ENCODE measurements at places on chromosomes 4 and X.

DNA sequence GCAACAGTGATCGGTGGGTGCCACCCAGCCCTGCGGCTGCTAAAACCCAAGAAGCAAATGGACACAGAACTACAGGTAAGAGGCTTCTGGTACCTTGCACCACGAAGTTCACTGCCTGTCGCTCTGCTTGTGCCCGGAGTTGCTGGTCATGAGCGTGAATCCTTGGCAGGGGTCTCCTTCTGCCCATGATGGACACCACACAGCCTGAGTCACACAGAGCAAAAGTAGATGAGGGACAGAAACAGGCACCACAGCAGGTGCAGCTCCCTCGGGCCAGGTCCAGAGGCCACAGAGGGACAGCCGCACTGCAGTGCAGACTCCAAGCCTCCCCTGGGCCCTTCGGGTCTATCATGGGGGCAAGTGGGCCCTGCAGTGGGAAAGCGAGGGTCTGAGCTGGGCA, 22.4 kb downstream of the NAT8L start:
- DNase-seq = no peak

- DNase-seq = no peak
Observed at GRCh38 chr4:23747281-23747735, 142.5 kb downstream of the PPARGC1A start.

DNA sequence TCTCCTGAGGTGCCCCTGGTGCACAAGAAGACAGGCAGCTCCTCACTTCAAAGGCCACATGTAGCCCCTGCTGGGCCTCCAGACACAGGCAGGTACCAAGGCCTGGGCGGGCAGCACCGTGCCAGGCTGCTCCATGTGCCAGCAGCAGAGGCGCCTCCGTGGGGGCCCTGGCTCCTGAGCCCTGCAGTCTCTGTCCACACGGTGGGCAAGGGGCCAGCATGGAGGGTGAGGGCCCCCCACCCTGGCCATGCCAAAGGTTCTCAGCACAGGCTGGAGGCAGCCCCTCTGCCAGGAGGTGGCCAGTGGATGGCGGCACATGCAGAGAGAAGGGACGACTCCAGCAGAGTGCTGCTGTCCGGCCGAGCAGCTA, 72.6 kb downstream of the FAM53A start:
- DNase-seq = no peak

GRCh38 chr4:183499389-183499788, 5.5 kb upstream of the ING2 start:
- DNase-seq = no peak

GRCh38 chr4:153486281-153487151, 20.4 kb downstream of the TMEM131L start:
- no peak for DNase-seq

DNA sequence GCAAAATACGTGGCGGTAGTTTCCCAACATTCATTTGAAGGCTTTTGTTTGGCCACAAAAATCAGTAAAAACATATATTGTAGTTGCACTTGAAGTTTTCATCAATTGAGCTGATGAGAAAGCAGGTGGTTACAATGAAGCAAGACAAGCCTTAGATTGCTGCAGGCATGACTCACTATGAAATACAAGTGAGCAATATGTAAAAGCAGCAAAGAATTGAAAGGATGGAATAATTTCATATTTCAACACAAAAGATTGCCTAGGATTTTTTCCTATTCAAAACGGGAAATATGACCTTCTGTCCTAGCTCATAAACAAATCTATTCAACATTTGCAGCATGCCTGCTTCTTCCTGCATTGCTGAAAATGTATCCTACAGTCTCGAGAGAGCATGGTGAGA, 190.9 kb upstream of the BANK1 start:
- DNase-seq = no peak

DNA sequence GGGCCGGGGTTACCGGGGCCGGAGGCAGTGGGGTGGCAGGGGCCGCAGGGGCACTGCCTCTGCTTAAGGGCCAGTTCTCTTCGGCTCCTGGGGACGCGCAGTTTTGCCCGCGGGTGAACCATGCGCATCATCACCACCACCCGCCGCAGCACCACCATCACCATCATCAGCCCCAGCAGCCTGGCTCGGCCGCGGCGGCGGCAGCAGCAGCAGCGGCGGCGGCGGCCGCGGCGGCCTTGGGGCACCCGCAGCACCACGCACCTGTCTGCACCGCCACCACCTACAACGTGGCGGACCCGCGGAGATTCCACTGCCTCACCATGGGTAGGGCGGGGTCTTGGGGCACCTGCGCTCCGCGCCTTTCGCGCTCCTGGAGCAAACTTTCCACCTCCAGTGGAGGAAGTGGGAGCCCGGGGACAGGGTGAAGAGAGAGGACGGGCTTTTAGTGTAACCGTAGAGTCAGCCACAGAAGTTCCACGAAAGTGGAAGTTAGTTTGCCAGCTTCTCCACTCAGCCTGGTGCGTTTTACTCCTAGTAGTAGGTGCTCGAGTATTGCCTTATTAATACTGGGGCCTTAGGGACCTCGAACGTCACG, 729 bp downstream of the GSX2 start:
- no peak for DNase-seq

GRCh38 chrX:38220024-38220414, 652 bp downstream of the SRPX start:
- DNase-seq = no peak

DNA sequence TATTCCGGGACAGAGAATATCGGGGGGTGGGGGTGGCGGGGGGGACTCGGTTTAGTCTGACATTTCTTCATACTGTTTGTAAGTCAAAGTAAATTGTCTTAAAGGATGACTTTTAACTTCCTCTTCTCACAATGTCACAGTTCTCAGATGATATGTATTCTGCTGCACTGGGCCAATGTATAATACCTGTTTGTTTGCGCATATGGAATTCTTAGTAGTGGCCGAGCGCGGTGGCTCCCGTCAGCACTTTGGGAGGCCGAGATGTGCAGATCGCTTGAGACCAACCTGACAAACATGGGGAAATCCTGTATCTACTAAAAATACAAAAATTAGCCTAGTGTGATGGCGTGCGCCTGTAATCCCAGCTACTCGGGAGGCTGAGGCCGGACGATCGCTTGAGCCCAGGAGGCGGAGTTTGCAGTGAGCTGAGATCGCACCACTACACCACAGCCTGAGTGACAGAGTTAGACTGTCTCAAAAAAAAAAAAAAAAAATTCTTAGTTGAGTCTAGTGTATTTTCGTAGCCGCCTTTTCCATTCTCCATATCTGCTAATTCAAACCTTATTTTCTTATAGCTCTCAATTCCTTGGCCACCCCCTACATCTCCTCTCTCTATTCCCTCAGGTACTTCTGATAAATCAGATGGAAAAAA, 851 bp downstream of the POLR2B start:
- no peak for DNase-seq

- no peak for DNase-seq
Observed at GRCh38 chr4:94407846-94408245, 43.9 kb upstream of the PDLIM5 start.

DNA sequence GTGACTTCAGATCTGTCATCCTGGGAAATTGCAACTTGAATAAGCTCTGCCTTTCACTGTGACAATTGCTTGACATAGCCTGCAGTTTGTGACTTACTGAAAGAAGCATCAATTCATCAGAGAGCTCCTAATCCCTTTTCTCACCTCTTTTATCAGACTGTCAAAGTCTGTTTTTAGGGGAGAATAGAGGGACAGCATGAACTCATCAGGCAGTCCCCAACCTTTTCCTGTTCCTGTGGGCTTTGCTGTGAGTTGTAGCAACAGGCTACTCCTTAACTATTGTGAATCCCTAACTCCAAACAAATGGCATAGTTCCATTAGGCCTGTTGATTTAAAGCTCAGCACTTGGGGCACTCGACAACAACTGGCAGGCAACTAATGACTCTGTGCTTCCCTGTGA, 64.9 kb downstream of the DOCK11 start:
- DNase-seq = no peak

GRCh38 chrX:154018518-154019060, 1.1 kb downstream of the IRAK1 start:
- DNase-seq = no peak

GRCh38 chr4:105560421-105560848, 8.0 kb downstream of the ARHGEF38 start:
- DNase-seq = no peak

GRCh38 chr4:74309223-74309622, 953 bp downstream of the EPGN start:
- no peak for DNase-seq

DNA sequence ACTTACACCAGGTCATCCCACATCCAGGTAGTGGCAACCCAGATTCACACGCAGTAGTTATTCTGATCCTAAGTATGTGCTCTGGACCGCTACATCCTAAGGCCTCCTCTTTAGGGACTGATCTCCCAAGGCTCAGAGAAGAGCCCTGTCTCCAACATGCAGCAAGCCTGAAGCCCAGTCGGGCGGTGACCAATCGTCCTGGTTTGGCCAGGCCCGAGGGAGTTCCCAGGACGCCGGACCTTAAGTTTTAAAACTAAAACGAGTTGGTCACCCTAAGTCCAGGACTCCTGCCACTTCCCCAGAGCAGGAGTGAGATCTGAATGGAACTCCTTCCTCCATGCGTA, 385 bp downstream of the LYAR start:
- DNase-seq = no peak

All from T-helper 17 cell (primary cell).